ENCODE measurements at places on chromosomes 16 and 17. TPM values are rescaled to one million over a fixed set of nuclear protein-coding genes. Genes with fewer than 3 reads are reported as not detected.

The MYH1 gene
- total RNA-seq = not detected

The HS3ST4 gene
- total RNA-seq = not detected

The KIF2B gene
- not detected for total RNA-seq

The SENP3 gene
- 49.6 TPM for total RNA-seq

The WNT3 gene
- total RNA-seq = 1.0 TPM

GRCh38 chr16:22192261-22193062 is 13.6 kb upstream of the EEF2K start:
- peak overlapping the region; percentile 100 for H3K27ac ChIP-seq
- peaks cover 5% of the 10 kb centered on the region for H3K36me3 ChIP-seq
- H3K27me3 ChIP-seq = peaks cover 2% of the 10 kb centered on the region

GRCh38 chr17:59527325-59527917 is 38.0 kb upstream of the DHX40 start:
- H3K4me1 ChIP-seq = no peaks in the 10 kb centered on the region
- H3K27me3 ChIP-seq = peaks cover 10% of the 10 kb centered on the region
- no peak overlapping the region for H3K4me3 ChIP-seq
- DNase-seq = no peak
- no peaks in the 10 kb centered on the region for H3K36me3 ChIP-seq

DNA sequence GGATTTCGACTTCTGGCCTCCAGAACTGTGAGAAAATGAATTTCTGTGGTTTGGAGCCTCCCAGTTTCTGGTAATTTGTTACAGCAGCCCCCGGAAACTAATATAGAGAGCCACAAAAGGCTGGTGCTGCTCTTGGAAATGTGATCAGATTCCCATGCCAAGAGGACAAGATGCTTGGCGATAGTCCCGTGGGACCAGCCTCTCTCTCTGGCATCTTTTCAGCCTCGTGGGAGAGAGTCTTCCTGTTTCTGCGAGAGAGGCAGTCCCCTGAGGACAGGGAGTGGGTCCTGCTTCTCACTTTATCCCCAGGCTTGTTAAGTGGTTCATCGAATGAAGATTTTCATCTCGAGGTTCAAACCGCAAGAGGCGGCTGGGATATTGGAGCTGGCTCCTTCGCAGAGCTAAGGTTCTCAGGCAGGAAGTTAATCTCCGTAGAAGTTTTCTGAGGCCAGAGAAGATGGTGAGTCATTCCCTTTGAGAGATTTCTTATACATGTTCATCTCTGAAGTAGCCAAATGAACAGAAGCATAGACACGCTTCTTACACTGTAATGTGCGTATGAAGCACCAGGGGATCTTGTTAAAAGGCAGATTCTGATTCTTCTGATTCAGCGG is 211.6 kb upstream of the SDK2 start:
- H3K27me3 ChIP-seq = no peaks in the 10 kb centered on the region
- H3K27ac ChIP-seq = no peak overlapping the region
- H3K36me3 ChIP-seq = no peaks in the 10 kb centered on the region
- no peak for DNase-seq

GRCh38 chr16:74837056-74837455 is 62.4 kb upstream of the FA2H start:
- no peak overlapping the region for H3K4me3 ChIP-seq
- no peaks in the 10 kb centered on the region for H3K36me3 ChIP-seq
- no peak for DNase-seq
- H3K27ac ChIP-seq = no peak overlapping the region
- peaks cover 6% of the 10 kb centered on the region for H3K27me3 ChIP-seq

GRCh38 chr16:65975049-65975708 is 391.3 kb upstream of the CDH5 start:
- no peaks in the 10 kb centered on the region for H3K4me1 ChIP-seq
- H3K27ac ChIP-seq = no peak overlapping the region
- H3K4me3 ChIP-seq = no peak overlapping the region
- H3K36me3 ChIP-seq = no peaks in the 10 kb centered on the region
- no peak for DNase-seq

DNA sequence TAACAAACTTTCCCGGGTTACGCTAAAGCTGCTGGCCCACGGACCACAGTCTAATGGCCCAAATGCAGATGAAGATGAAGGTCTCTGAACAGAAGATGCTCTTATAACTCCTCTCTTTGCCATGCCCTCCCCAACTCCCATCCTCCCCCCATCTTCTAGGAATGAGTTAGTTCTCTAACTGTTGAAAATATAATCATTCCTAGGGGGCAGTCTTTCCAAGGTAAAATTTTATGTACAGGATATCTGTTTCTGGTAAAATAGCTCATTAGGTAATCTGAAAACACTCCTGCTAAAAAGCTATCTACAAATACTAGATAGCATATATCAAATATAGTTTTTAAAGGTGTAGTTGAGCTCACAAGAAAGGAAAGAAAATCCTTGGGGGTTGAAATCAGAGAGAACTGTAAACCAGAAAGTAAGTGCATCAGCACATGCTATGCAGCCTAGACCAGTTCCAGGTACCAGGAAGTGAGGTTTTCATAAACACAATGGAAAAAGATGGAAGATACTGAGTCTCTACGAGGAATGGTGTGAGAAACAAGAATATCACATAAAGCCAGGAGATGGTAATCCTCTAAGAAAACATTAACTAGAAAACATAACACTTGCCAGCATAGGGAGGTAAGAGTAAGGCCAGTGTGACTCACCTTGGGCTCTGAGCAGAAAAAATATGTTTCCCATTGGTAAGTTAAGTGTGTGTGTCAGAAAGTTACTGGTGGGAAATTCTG is 38.1 kb downstream of the CMC2 start:
- peaks cover 5% of the 10 kb centered on the region for H3K4me1 ChIP-seq
- DNase-seq = no peak
- no peak overlapping the region for H3K4me3 ChIP-seq

DNA sequence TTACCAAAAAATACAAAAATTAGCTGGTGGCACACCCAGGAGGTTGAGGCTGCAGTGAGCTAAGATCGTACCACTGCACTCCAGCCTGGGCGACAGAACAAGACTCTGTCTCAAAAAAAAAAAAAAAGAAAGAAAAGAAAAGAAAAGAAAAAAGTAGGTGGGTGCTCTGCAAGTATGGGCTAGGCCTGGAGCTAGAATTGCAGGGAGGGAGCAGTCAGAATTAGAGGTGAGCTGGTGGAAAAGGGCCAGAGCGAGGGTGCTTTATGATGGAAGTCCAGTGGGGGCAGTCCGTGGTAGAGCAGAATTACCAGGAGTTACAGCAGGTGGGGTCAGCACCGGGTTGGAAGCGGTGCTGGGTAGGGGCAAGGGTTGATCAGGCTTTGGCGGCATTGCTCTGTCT is 57.0 kb upstream of the KDM6B start:
- no peak overlapping the region for H3K4me3 ChIP-seq
- no peak for DNase-seq
- peaks cover 23% of the 10 kb centered on the region for H3K27me3 ChIP-seq
- H3K4me1 ChIP-seq = no peaks in the 10 kb centered on the region
- H3K27ac ChIP-seq = no peak overlapping the region

GRCh38 chr17:83064732-83065659 is 14.4 kb upstream of the METRNL start:
- H3K36me3 ChIP-seq = no peaks in the 10 kb centered on the region
- DNase-seq = peak; percentile 4
- H3K27me3 ChIP-seq = peaks cover 13% of the 10 kb centered on the region
- H3K4me1 ChIP-seq = no peaks in the 10 kb centered on the region
- no peak overlapping the region for H3K27ac ChIP-seq
- H3K4me3 ChIP-seq = no peak overlapping the region

DNA sequence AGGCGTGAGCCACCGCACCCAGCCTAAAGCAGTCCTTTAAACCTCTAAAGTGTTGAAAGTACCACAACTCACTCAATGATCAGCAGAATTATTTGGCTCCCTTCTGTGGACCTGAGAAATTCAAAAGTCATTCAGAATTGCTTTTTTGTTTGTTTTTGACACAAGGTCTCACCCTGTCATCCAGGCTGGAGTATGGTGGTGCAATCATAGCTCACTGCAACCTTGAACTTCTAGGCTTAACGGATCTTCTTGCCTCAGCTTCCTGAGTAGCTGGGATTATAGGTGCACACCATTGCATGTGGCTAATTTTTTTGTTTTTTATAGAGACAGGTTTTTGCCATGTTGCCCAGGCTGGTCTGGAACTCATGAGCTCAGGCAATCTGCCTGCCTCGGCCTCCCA is 44.3 kb downstream of the TRAF4 start:
- H3K27ac ChIP-seq = no peak overlapping the region
- no peaks in the 10 kb centered on the region for H3K4me1 ChIP-seq
- H3K27me3 ChIP-seq = no peaks in the 10 kb centered on the region
- H3K36me3 ChIP-seq = peaks cover 9% of the 10 kb centered on the region
- no peak for DNase-seq

GRCh38 chr16:65176603-65177002 is 54.7 kb upstream of the CDH11 start:
- H3K27ac ChIP-seq = no peak overlapping the region
- DNase-seq = no peak
- H3K36me3 ChIP-seq = no peaks in the 10 kb centered on the region
